ENCODE measurements at places on chromosomes 7 and 10.

DNA sequence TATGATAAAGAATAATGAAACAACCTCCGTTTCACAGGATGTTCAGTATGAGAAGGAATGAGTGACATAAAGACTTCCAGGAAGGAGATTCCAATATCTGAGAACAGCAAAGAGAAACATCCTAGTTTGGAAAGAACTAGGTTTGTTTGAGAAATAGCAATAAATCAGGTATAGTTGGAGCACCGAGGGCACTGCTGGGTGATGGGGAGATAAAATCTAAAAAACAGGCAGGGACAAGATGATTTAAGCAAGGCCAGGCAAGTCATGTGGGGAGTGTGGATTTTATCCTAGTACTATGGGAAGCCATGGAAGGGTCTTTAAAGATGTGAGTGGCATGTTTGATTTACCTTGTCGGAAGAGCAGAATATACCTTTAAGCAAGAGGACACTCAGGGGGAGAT lies 169.7 kb downstream of the SPAG6 start:
- DNase-seq, result no peak

- DNase-seq, result no peak
These were observed 308.7 kb downstream of the PTEN start for GRCh38 chr10:88172159-88172558.

- no peak for DNase-seq
These were observed 104.4 kb downstream of the STRA8 start for GRCh38 chr7:135337977-135338550.

DNA sequence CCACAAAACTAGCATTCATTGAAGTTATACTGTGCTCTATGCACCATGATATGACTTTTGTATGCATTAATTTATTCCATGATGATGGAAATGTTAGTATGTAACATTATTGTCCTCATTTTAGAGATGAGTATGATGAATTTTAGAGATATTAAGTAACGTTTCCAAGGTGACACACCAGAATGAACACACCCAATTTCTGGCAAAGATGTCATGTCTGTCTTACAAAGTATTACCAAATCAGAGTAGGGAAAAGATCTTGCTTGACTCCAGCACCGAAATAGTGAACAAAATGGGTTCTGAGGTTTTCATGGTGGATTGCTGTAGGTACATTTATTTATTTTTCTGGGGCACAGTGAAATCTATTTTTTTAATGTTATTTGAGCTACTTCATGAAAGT lies 33.8 kb upstream of the COL1A2 start:
- DNase-seq, result no peak

DNA sequence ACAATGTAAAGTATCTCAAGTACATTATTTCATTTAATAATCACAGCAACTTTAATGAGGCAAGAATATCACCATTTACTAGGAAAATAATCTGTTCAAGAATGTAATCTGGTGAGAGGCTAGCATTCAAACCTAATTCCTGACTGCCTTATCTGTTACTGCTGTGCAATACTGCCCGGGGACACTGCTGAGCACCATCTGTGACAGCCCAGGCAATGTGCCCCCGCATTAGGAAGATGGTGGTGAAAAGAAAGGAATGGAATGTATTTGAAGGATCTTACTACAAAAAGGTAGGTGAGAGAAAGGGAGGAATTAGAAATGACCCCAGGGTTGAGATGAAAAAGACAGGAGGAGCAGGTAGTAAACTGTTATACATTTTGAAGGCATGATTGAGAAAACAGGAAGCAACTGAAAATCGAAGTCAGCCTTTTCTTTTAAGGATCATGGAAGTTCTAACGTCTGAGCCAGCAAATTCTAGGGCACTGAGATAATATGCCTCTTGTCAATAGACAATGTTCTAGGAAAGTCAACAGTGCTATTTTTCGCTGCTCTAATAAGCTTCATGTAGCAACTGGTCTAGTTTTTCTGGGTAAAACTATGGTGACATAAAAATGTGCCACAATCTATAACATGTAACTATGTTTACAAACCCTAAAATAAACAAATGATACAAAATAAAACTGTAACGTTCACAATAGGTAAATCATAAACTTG lies 90.4 kb downstream of the ETV1 start:
- no peak for DNase-seq

GRCh38 chr7:6020371-6021286 lies 10.5 kb upstream of the ANKRD61 start:
- no peak for DNase-seq

DNA sequence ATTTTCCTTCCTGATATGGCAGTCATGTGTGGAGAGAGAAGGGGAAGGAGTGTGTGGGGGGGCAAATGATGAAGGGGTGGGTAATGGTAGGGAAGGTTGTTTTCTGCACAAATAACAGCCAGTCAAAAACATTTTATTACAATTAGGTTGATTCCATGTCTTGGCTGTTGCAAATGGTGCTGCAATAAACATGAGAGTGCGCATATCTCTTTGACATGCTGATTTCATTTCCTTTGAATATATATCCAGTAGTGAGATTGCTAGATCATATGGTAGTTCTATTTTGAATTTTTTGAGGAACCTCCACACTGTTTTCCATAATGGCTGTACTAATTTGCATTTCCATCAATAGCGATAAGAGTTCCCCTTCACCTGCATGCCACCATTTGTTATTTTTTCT lies 10.6 kb upstream of the JAZF1 start:
- DNase-seq, result no peak

DNA sequence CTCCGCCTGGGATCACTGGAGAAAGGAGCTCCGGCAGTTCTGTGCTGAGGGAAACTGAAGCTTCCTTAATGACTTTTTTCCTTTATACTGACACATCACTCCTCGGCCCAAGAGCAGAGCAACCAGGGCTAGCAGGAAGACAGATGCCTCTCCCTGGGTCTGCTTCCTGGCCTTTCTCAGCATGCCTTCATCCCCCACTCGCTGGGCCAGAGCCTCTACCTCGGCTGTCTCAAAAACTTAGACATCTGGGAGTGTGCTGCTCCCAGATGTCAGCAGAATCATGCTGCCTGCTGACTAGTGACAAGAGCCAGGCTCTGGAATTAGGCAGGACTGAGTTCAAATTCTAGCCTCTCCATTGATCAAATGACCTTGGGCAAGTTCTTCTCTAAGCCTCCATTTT lies 24.4 kb upstream of the LRRC4 start:
- DNase-seq, result peak; percentile 57

- DNase-seq, result no peak
These were observed 1.1 kb downstream of the PIK3AP1 start for GRCh38 chr10:96719200-96719599.

DNA sequence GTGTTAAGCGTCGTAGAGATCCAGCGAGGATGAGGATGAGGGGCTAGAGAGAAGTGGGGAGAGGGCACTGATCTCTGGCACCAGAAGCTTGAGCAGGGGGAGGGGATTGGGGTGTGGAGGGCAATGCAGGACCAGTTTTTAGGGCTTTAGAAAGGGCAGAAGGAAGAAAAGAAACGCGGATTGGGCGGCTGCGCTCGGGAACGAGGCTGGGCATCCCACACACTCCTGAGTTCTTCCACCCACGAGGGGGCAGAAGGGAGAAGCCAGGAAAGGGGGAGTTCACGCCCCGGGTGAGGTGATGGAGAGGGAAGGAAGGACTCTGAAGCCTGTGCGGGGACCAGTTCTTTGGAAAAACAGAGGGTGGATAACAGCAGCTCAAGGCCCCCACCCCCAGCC lies 6.1 kb upstream of the VGF start:
- DNase-seq, result no peak

DNA sequence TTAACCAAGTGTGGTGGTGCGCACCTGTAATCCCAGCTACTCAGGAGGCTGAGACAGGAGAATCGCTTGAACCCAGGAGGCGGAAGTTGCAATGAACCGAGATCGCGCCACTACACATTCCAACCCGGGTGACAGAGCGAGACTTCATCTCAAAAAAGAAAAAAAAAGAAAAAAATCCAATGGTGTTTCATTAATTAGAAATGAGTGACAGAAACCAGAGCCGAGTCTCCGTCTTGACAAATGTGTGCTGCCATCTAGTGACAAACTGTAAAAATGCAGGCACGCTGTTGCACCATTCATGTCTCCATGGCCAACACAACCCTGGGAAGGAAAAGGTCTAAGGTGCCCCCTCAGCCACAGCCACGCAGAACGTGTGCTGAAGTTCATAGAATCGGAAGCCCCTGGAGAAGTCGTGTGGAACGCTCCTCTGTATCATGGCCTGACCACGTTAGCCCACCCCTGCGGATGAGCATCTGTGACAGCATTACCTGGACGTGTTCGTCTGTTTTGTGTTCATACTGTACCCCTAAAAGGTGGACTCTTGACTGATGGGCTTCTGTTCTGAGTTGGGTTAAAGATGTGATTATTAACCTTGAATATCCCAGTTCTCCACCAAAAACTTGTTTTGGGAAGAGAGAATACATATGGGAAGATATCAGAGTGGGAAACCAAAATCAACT lies 94.9 kb downstream of the LYZL2 start:
- DNase-seq, result peak; percentile 59

DNA sequence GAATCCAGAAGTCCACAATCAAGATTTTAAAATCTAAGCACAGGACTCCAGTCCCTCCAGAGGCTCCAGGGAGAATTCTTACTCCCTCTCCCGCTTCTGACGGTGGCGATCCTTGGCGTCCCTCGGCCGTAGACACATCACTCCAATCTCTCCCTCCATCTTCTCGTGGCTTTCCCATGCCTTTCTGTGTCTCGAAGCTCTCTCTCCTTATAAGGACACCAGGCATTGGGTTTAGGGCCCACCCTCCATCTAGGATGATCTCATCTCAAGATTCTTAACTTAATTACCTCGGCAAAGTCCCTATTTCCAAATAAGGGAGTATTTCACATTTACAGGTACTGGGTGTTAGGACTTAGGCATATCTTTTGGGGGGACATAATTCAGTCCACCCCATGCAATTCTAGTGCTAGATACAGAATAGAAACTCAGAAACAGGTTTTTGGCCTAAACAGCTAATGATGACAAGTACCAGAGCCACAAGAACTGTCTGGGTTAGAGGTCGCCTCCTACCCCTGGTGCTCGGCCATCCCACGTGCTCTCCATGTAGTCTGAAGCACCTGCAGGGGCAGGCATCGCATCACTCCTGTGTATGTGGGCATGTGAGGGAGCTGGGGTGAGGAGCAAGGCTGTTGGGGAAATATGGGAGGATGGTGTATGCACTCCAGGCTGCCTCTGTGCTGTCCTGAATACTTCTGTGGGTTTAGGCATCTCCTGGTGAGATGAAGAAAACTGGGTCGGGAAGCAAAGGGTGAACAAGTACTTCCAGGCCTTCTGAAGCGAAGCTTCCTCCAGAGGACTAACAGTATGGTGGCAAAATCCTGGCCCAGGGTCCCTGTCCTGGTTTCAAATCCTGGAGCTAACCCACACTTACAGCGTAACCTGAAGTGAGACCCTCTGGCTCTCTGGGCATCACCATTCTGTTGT lies 298.3 kb upstream of the ZMIZ1 start:
- no peak for DNase-seq

DNA sequence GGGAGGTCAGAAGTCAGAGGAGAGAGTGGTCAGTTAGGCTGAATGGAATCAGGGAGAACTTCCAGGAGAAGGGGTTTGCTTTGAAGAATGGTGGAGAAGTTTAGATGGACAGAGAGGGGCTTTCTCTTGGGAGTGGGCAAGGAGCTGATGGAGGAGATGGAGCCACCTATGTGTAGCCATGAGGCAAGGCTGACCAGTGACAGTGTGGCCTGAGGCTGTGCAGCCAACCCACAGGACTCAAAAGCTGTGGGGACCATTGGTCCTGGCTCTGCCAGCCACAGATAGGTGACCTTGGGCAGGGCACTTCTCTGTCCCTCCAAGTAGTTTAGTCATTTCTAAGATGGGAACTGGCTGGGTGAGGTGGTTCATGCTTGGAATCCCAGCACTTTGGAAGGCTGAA lies 18.7 kb downstream of the NEURL1 start:
- no peak for DNase-seq
